ENCODE measurements at places on chromosomes 5 and 9.

DNA sequence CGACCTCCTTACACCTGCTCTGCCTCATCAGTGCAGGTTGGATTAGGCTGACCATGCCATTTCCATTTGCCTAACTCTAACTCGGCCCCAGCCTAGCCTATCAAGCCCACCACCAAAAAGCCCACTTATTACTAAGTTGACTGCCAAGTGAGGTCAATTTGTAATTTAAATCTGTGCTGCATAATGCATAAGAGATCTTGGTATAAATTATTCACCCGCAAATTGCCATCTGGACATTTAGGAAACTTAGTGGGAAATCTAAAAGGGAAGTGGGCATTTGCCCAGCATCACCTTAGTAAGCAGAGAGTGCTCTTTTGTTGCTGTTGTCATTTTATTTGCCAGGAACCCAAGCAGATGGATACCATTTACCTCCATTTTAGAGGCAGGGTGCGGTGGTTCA lies 143.0 kb downstream of the SPOCK1 start:
- DNase-seq: no peak

DNA sequence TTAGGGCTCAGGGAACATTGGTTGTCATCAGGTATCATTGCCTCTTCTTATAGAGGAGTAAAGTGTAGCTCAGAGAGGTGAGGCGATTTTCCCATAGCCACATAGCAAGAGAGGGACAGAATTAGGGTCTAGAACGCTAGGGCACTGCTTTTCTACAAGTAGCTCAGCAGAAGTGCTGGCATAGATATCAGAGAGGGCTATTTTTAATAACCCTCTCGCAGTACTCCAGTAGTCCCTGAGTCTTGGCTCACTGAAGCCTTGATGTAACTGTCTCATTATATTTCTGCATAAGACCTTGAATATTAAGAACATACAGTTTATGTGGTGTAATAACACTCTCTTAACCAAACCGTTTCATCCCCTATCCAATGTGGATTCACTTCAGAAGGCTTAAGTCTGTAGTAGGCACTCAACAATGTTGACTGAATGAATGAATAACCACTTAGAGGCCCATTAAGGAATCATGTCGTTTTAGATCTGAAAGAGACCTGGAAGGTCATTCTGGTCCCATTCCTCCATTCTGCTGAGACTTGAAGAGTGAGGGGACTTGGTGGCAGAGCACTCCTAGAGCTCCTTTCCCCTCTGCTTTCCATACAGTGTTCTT lies 4.7 kb upstream of the FRMPD1 start:
- no peak for DNase-seq

DNA sequence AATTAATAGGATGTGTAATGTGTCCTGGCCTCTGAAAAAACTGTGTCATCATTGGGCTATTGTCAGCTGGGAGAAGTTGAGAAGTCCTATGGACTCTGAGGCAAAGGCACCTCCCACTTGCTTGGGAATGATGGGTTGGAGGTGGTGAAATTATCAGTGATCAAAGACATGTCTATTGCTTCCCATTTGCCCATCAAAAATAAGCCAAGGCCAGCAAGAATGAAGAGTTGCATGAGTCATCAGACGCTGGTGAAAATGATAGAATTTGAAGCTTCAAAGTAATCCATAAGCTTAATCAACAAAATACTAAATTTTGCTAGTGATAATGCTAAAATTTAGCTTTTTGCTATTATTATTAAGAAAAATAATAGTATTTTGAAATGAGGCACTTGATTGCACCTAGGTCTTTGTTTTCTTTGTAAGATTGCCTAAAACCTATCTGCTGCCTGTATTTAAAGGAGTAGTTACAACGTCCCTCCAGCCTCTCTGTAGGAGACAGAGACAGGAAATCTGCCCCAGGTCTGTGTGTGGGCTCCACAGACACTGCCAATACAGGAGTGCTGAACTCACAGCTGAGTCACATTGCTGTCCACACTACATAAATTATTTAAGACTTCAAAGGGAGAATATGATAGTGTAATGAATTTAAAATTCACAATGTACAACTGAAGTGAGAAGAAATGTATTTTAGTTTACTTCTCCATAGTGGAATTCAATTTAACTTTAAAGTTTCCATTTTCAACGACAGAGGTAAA lies 48.4 kb upstream of the APC start:
- DNase-seq: no peak

GRCh38 chr9:21677387-21677786 lies 125.0 kb upstream of the MTAP start:
- DNase-seq: no peak

GRCh38 chr9:69027355-69028097 lies 8.0 kb upstream of the FXN start:
- no peak for DNase-seq

DNA sequence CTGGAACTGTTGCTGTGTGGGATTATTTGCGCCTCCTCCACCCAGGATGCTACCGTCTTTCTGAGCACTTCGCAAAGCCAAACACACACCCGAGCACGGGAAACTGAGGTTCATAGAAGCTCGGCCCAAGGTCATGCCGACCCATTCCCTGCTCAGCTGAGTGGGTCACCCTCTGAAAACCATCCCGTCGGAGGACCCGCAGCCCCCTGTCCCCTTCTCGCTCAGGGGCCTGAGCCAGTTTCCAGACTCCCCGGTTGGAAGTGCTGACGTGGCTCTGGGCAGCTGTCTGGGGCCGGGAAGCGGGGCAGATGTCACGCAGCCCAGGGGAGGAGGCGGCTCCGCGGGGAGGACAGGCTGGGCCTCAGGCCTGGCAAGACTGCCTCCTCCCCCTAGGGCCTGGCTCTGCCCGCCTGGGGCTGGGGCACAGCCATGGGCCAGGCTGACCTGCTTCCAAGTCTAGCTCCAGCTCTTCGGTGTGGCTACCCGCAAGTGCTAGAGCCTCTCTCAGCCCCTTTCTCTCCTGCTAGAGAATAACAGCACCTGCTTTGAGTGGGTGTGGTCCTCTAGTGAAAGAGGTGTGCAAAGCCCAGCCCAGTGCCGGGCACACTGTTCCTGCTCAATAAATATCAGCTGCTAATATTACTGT lies 9.9 kb upstream of the CXXC5 start:
- no peak for DNase-seq

DNA sequence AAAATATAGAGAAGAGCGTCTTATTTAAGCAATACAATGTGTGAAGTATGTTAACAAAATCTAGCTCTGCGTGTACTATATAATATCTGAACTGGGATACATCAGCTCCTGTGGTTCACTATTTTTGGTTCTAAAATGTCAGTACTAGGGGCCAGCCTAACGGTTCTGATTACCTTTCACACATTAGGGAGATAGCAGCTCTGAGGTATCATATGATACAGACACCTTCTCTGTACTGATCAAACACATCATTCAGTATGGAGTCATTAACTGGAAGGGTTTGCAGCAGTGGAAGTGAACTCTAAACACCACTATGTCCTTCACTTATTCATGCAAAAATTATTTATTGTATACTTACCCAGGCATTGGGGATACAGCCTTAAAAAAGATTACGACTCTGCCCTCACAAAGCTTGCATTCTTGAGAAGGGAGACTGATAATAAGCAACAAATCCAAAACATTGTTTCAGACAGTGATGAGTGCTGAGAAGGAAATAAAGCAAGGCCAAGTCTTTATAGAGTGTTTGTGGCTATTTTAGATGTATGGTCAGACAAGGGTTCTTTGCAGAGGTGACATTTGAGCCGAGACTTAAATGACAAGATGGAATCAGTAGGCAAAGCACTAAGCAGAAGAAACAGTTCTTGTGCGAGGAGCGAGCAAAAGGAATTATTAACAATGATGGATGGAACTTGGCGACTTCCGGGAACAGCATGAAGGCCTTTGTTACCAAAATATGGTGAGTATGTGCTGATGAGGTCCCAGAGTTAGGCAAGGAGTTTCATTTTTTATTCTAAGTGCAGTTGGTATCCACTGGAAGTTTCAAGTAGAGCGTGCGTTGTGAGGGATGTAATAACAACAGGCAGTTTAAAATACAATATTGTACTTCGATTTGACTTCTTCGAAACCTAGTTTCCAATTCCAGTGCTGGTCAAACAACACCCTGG lies 1.8 kb upstream of the LNPEP start:
- no peak for DNase-seq

GRCh38 chr9:85645909-85646627 lies 95.7 kb downstream of the AGTPBP1 start:
- no peak for DNase-seq

DNA sequence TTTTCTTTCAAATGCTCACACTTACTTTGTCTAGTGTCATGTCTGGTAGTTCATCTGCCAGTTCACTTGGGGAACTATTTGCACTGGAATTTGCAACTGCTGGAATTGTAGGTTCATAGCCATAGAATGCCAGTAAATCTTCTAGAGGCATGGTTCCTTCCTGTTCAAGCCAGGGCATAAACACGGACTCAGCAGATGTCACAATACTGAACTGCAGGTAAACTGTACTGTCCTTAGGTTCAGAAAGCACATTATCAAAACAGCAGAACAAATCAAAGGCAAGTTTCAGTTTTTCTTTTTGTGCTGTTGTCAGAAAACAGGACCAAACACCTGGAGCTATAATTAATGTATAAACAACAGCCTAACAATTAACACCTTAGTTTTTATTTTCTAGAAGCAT lies 13.1 kb downstream of the MIER3 start:
- no peak for DNase-seq

GRCh38 chr9:36091026-36091953 lies 45.2 kb upstream of the GLIPR2 start:
- no peak for DNase-seq

GRCh38 chr9:123426406-123426805 lies 70.4 kb downstream of the CRB2 start:
- no peak for DNase-seq

- no peak for DNase-seq
Measured at GRCh38 chr9:129863059-129863690, 27.9 kb downstream of the USP20 start.

- DNase-seq: no peak
Measured at GRCh38 chr5:85375525-85375924, 990.8 kb upstream of the EDIL3 start.

DNA sequence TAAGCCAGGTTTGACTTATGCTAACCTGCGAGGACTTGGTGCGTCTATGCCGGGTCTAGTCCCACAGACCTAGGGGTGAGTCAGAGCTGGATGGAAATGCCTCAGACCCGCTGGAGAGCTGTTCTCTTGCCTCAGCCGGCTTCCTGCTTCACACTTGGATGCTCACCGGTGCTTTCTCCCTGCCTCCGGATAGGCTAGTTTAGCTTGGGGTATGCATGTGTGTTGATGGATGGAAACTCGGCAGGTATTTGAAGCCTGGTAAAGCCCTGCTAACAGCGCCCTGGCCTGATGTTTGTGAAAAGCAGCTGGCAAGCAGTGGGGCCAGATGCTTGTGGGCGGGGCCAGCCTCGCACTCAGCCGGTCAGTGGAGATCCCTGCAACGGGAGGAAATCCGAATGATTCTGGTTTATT lies 29.3 kb downstream of the PRRC2B start:
- no peak for DNase-seq

GRCh38 chr5:175654807-175655206 lies 3.1 kb upstream of the HRH2 start:
- DNase-seq: no peak

- DNase-seq: no peak
Measured at GRCh38 chr5:143737062-143737461, 74.9 kb upstream of the HMHB1 start.

DNA sequence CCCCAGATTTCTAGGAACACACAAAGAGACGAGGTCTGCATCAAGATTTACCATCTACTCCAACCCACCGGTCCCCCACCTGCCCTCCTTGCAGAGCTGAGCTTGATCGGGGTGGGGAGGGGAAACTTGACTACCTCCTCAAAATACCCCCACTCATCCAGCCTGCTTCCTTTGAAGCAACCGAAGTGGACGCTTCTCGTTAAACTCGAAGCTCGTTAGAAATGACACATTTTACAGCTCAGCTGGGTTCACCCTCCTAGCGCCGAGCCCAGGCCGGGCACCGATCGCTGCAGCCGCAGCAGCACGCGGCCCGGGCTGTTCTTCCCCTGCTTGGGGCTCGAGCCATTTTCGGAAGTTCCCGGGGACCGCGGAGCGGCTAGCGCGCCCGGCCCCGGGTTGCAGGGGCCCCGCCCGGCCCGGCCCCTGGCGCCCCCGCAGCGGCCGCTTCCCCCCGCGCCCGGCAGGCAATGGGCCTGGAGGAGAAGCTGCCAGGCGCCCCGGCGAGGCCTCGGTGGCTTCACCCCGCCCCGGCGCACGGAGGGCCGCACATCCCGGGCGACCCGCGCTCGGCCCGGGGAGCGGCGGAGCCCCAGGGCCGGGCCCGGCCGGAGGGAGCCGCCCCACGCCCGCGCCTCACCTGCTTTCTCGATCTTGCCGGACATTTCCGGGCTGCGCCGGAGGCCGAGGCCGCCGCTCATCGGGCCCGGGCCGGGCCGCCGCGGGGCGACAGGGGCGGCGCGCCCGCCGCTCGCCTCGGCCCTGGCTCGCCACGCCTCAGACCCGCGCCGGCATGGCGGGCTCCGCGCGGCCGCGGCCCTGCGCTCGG lies 530 bp downstream of the RAPGEF1 start:
- DNase-seq: no peak

GRCh38 chr5:159678657-159679392 lies 237.5 kb upstream of the ADRA1B start:
- no peak for DNase-seq

GRCh38 chr9:6899274-6899673 lies 141.5 kb downstream of the KDM4C start:
- no peak for DNase-seq

GRCh38 chr9:137299938-137300337 lies 2.1 kb downstream of the NRARP start:
- DNase-seq: no peak

- DNase-seq: no peak
Measured at GRCh38 chr9:92978345-92978875, 31.1 kb downstream of the FGD3 start.

DNA sequence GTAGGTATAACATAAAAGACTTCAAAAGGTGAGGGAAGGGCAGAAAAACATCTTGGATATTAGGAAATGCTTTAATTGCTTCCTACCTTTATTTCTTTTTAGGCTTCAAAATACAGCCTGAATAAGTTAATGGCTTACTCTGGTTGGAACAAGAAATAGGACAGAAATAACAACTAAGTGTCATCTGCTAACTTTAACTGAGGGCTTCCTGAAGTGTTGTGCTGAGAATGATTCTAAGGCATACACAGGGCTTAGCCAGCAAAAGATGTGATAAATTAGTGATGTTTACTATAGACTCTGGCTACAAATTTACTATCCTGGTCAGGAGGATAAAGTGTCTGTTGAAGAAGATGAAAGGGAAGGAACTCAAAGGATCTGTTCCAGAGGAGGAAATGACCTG lies 34.2 kb downstream of the ABHD17B start:
- DNase-seq: no peak

DNA sequence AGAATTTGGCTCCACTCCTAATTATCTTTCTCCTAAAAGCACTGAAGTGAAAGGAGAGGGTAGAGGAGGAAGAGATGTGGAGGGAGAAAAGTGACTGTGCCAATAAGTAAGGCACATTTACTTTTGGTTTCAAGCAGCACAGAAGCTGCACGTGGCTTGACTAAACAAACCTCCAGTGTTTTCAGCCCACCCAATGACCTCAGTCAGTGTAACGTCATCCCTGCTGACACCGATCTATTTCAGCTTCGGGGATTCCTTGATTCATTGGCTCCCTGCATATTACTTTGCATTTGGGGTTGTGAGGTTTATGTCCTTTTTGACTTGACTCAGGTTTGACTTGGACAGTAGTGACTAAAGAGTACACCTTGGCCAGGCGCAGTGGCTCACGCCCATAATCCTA lies 35.6 kb upstream of the NIM1K start:
- no peak for DNase-seq

GRCh38 chr5:109027983-109028607 lies 280.4 kb downstream of the FER start:
- DNase-seq: no peak
